ENCODE measurements at places on chromosomes 2 and 18.
A peak's percentile ranks its signal among the peaks of the same experiment; 100 is the strongest.

GRCh38 chr2:133765658-133766057 is 197.4 kb upstream of the NCKAP5 start:
- no peak for DNase-seq

DNA sequence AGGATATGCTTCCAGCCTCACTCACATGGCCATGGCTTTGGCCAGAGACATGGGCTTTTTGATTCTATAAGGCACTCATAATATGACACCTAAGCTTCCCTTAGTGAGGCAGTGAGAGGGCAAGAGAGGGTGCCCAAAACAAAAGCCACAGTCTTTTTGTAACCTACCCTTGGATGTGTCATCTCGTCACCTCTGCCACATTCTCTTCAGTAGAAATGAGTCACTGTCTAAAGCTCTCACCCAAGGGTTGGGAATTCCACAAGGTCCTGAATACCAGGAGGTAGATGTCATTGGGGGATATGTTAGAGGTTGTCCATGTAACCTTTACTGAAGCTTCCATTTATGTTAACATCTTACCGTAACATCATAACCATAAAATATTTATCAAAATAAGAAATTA is 108.4 kb downstream of the ALMS1 start:
- no peak for DNase-seq

GRCh38 chr2:33581872-33582271 is 17.2 kb downstream of the FAM98A start:
- peak; percentile 32 for DNase-seq

DNA sequence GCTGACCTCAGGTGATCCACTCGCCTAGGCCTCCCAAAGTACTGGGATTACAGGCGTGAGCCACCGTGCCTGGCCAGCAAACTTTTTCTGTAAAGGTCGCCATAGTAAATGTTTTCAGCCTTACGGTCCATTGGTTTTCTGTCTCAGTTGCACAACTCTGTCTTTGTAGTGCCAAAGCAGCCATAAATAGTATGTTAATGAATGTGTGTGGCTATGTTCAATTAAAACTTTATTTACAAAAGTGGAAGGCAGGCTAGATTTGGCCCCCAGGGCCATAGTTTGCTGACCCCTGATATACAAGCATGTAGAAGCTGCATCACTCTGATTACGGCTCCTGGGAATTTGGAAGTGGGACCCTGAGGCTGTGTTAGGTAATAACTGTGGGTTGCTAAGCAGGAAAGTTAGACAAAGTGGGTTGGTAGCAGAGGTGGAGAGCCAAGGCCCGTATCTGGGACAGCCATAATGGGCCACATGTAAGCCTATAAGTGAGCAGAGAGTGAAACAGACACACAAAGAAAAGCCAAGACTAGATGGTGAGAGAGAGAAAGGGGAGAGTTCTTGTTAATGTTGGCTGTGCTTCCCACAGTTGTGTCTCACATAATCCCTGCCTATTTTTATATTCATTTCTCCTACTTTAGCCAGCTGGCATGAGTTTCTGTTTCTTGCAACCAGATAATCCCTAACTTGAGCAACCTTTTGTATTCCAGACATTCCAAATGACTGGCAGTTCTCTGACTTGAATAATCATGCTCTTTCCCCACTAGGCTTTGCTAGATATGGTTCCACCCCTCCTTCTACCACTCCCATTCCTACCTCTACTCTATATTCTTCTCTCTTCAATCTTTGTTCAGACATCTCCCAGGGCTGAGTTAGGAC is 223.3 kb upstream of the STON1 start:
- no peak for DNase-seq

DNA sequence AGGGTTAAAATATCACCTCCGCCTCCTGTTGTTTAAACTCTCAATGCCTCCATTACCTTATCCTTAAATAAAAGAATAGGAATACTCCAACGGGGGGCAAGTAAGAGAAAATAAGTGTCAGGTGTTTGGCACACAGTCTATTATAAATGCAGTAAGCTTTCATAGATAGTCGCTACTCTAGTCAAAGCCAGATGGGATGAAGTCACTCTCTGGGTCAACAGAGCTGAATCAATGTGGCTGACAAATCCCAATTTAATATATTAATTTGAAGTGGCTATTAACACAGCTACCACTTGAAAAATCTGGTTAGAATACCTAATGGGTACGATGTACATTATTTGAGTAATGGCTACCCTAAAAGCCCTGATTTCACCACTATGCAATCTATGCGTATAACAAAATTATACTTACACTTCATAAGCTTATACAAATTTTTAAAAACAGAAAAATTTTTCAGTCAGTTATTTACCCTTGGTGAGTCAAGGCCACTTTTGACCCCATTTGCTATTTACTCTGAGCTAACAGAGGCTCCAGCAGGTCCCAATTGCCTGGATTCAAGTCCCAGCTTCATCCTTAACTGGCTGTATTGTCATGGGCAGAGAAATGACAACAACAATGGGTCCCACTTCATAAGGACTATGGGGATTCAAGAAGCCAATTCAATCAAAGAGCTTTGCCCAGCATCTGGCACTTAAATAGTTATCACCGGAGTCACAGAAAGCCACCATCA is 167.5 kb upstream of the PID1 start:
- DNase-seq = no peak

DNA sequence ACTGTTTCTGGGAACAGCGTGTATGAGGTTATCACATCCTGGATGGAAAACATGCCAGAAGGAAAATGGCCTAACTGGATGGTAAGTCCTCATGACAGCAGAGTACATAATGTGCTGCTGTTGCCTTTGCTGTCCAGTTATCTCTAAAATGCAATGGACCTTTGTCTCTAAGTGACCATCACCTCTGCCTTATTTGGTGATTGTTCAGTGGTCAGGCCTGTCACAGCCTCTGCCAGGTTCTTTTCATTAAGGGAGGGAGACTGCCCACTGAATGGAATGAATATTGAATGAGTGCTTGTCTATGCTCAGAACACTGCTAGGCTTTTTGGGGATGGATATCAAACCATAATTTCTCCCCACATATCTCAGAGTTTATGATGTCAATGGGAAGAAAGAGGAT is 29.0 kb downstream of the SLC3A1 start:
- DNase-seq = no peak

- no peak for DNase-seq
Observed at GRCh38 chr2:71932780-71933466, 214.7 kb downstream of the CYP26B1 start.

DNA sequence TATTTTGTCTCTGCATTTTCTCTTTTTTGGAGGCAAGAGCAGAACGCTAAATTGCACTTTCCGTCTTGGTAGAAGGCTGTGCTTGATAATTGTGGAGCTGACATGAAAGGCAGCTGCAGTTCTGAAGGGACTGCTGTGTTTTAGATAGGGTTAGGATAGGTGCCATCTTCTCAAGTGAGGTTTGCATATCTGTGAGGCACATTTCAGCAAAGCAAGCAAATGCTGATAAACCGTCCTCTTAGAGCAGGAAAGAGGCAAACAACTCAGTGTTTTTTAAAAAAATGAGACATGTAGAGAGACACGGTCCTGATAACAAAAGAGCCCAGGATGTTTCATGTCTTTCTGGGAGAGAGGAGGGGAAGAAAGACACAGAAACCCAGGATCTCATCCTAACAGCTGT is 217.7 kb downstream of the SOCS6 start:
- DNase-seq = no peak

Measured in hematopoietic multipotent progenitor cell (in vitro differentiated cells).